ENCODE measurements at places on chromosomes 11 and 22.

DNA sequence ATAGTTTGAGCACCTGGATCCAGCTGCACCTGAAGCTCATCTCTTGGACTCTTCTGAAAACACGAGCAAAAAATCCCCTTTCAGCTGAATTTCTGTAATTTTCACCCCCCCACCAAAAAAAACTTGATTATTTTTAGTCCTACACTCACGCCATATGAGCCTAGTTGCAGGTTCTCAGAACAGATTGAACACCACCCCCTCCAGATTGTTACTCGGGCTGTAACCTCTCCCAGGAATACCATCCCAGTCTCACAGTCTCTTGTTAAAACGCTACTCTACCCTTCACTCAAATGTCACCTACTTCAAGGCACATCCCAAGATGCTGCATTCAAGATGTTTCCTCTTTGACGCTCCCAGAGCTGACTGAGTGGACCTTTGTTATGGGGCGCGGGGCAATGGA lies 96.3 kb upstream of the PRDM11 start:
- no peak for DNase-seq

DNA sequence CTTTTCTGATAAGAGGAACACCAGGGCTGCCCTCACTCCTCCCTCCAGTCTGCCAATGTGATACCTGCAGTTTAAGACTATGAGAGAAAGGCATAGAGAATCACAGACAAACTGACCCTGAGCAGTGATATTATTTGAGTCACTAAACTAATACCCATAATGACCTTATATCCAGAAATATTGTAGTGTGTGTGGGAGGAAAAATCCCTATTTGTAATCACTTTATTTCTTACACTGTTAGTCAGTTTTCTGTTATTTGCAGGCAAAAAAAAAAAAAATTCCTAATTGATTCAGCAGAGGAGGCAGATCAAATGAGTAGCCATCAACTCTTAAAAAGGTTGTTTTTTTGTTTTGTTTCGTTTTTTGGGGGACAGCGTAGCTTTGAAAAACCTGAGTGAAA lies 82.5 kb downstream of the MAML2 start:
- no peak for DNase-seq

- DNase-seq: peak; percentile 49
Measured at GRCh38 chr22:38240734-38241252, 32.0 kb downstream of the TMEM184B start.

DNA sequence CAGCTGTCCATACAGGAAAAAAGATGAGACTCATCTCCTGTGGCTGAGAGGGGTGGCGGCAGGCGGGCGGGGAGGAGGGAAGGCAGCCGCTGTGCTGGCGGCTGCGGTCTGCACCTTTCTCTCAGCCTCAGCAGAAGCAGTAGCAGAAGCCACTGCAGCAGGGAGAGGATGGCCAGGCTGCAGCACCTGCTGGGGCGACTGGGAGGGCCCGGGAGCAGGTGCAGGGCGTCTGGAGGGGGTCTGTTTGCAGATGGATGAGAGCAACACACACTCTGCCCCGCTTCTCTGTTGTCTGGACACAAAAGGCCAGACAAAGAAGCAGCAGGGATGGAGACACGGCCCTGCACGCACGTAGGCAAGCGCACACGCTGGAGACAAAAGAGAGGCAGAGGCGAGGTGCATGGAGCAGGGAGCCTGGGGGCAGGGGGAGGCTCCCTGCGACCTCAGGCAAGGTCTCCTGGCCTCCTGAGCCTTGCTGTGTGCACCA lies 9.3 kb upstream of the MIAT start:
- no peak for DNase-seq

- DNase-seq: no peak
Measured at GRCh38 chr11:118878163-118878563, 5.5 kb upstream of the CXCR5 start.

DNA sequence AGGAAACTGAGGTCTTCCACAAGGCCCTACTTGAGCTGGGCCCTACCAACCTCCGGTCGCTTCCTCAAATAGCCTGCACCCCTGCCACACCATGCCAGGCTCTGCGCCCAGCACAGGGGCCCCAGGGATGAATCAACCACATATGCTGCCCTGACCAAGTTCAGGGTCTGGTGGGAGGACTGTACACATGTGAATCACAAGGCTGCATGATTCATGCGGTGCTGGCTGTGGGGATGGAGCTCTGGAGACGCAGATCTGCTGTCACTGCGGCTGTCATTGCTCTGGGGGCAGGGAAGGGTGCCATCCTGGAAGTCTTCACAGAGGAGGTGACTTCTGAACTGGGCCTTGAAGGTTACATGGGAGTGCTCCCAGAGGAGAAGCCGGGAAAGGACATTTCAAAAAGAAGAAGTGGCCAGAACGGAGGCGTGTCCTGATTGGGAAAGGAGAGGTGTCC lies 21.5 kb downstream of the CYTH4 start:
- DNase-seq: no peak

DNA sequence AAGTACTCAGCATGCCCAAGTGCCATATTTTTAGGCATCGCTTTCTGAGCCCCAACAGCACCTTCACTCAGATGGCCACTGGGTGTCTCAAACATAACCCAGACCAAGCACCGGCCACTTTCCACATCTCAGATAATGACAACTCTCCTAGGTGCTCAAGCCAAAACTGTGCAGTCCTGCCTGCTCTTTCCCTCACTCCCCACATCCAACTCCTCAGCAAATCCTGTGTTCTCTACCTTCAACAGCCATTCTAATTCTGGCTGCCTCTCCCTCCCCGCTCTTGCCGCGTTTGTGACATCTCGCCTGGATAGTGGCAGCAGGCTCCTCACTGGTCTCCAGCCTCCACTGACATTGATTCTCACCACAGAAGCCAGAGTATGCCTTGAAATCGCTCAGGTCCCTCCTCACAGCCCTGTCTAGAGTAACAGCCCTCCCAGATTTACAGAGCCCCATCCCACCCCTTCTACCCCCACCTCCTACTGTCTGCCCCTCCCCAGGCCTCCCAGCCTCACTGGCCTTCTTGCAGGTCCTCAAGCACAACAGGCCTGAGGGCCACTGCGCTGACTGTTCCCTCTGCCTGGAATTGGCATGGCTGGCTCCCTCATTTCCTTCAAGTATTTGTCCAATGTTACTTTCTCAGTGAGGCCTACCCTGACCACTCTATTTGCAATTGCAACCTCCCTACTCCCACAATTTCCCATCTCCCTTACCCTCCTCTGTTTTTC lies 1.3 kb upstream of the PHETA2 start:
- DNase-seq: no peak

- DNase-seq: peak; percentile 46
Measured at GRCh38 chr11:86919557-86920210, 35.5 kb downstream of the FZD4 start.

DNA sequence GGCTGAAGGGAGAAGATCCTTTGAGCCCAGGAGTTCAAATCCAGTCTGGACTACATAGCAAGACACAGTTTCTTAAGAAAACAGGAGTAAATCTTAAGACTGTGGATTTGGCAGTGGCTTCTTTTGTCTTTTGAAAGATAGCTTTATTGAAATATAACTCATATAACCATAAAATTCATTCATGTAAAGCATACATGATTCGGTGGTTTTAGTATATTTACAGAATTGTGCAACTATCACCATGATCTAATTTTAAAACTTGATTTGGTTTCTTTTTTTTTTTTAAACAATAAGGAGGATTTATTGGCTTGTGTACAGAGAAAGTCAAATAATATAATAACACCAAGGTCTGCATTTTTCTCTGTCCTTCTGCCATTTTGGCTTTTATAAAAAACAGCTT lies 23.1 kb upstream of the PSMA1 start:
- DNase-seq: no peak

DNA sequence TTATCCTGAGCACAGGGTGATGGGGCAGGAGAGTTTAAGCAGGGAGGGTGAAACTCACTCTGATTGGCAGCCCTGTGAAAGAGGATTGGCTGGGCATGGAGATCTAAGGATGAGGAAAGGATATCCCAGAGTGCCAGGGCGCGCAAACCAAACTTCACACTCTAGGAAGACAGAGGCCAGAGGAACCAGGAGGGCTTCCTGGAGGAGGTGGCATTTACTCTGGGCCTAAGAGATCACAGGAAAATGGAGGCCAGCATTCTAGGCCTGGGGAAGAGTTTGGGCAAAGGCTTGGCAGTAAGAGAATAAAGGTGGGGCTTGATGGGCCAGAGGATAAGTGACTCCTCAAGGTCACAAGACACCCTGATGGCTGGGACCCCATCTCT lies 377 bp upstream of the NCF4 start:
- DNase-seq: no peak

GRCh38 chr11:11416502-11416901 lies 63.5 kb upstream of the CSNK2A3 start:
- no peak for DNase-seq

GRCh38 chr11:26901162-26901561 lies 92.8 kb upstream of the FIBIN start:
- DNase-seq: no peak

DNA sequence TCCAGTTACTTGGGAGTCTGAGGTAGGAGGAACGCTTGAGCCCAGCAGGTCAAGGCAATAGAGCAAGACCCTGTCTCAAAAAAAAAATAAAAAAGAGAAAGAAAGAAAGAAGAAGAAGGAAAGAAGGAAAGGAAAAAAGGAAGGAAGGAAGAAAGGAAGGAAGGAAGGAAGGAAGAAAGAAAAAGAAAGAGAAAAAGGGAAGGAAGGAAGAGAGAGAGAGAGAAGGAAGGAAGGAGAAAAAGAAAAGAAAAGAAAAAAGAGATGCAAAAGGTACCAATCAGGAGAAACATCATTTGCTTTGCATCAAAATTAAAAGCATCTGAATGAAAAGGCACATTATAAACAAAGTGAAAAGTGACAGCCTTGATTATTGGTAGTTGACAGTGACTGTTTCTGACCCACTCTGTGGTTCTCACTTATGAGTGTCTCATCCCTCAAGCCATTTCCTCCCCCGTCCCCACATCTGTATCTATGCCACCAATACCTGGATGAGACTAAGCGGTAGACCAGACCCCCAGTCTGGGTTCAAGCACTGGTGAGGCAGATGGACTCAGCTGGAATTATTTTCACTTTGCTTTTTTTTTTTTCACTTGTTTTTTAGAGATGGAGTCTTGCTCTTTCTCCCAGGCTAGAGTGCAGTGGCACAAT lies 33.0 kb upstream of the XBP1 start:
- no peak for DNase-seq

DNA sequence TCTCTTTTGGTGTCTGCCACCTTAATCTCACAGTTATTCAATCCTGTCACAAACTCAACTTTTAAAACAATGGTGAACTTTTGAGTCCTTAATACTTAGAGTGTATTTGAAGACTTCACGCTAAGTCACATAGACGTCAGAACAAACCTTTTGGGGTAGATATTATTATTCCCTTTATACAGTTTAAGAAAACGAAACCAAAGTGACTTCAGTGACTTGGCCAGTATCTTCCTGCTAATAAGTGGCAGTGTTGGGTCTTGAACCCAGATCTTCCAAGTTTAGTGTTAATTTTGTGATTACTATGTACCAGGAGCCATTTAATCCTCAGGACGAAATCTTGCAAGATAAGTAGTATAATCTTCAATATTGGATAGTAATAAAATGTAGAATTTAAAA lies 691 bp downstream of the CEP295 start:
- DNase-seq: no peak

DNA sequence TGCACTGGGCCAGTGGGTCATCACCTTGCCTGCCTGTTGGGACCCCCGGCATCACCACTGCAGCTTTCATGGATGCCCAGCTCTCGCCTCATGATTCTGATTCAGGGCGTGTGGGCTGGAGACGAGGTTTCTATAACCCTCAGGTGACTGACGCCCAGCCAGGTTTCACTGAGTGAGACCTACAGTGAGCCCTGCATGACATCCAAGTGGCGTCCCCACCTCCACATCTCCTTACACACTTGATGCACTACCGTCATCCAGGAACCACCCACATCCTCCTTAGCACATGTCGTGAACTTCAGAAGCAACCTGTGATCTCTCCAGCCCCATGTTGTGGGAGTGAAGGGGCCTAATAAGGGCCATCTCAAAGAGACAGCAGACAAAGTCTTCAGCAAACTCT lies 257.5 kb downstream of the CTTN start:
- DNase-seq: no peak

GRCh38 chr11:121318848-121319834 lies 26.6 kb downstream of the SC5D start:
- peak; percentile 16 for DNase-seq
